ENCODE measurements at places on chromosomes 12 and 14.

GRCh38 chr14:93105362-93105761 lies 10.4 kb downstream of the ITPK1 start:
- no peak for DNase-seq

DNA sequence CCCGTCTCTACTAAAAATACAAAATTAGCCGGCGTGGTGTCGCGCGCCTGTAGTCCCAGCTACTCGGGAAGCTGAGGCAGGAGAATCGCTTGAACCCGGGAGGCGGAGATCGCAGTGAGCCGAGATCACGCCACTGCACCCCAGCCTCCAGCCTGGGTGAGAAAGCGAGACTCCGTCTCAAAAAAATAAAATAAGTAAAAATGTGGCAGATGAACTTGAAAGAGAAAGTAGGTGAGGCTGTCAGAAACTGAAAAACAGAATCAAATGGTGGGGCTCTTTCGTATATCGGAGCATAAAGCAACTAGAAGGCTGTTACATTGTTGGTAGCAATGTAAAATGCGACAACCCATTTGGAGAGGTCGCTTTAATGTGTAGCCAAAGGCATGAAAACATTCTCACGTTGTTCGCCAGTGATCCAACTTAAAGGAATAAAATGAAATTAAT lies 767 bp upstream of the CCNT1 start:
- DNase-seq, result no peak

DNA sequence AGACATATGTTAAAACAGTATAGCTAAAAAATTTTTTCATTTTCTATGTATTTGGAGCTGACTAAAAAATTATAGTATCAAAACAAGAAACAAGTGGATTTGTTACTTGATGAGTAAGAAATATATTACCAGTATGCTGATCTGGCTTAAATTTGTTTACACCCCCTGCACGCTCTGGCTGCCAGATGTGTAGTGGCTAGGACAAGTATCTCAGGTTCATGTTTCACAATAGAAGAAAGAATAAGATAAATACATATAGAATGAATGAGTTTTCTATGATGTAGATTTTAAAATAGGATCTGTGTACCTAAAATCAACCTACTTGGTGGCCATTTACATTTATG lies 13.1 kb downstream of the NAA30 start:
- no peak for DNase-seq

DNA sequence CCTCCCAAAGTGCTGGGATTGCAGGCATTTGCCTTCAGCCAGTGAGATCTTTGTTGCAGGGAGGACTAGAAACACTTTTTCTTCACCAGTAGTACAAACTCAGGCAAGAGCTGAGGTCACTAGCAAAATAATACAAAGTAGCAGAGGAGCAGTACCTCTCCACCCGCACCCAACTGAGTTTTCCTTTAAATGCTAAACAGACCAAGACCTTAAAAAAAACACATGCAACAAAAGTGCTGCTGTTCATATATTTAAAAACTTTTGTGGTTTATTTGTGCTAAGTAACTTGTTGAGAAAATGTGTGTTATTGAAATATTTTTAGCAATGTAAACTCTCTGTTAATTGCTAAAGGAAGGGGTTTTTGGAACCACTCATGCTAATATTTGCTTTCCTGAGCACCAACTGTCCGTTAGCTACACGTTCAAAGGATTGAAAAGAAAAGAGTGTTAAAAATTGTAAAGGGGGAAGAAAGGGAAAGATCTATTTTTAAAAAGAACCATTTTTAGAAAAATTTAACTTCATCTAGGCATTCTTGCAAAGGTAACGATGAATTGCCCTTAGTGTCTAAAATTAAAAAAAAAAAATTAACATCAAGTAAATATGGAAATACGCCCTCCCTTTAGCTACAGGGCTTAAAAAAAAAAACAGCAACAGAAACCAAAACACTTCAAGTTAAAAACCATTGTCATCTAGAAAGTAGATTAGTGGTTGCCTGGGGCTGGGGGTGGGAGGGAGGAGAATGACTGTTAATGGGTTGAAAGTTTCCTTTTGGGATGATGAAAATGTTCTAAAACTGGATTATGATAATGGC lies 114.0 kb upstream of the KRAS start:
- peak; percentile 22 for DNase-seq

DNA sequence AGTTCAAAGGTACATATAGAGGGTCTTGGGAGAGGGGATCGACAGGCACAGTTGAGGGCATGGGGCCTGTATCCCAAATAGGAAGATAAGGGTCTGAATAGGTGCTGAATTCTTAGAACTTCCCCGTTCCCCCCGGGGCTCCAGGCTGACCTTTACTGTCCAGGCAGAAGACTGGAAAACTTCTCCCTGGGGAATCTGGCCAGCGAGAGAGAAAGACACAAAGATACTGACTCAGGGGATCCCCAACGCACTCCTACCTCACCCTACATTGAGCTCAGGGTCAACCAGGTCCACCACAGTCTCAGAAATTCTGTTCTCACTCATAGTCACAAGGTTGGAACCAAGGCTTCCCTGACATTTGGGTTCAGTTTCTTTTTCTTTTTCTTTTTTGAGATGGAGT lies 46.2 kb downstream of the ACACB start:
- no peak for DNase-seq

- no peak for DNase-seq
Observed at GRCh38 chr12:131415781-131416180, 295.1 kb upstream of the SFSWAP start.

GRCh38 chr12:15584366-15585041 lies 204.7 kb downstream of the EPS8 start:
- no peak for DNase-seq

GRCh38 chr12:20305470-20305869 lies 62.9 kb upstream of the PDE3A start:
- DNase-seq, result no peak

DNA sequence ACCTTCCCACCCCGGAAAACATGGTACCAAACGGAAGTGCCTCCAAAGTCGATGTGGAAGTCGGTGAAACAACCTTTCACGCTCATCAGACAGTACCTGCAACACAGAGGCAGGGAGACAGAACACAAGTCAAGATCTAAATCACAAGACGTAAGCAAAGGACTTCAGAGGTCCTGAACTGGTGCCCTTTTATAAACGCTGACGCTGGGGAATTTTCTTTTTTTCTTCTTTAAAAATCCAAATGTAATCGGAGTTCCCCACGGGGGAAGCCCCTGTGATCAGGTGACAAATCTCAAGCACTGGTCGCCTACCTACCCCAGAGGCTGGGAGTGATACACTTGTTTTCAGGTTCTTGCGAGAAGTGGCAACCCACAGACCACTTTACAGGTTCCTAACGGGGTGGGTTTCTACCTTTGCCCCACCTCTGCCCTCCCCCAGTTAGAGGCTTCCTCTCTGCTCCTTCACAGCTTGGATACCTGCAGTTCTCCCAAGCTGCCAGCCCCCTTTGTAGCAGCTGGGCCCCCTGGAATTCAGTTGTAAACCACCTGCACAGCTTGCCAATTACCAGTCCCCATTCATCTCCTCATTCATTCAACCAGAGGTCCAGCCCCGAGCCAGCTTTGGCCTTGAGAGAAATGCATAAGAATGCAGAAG lies 46.2 kb downstream of the KDM2B start:
- no peak for DNase-seq

DNA sequence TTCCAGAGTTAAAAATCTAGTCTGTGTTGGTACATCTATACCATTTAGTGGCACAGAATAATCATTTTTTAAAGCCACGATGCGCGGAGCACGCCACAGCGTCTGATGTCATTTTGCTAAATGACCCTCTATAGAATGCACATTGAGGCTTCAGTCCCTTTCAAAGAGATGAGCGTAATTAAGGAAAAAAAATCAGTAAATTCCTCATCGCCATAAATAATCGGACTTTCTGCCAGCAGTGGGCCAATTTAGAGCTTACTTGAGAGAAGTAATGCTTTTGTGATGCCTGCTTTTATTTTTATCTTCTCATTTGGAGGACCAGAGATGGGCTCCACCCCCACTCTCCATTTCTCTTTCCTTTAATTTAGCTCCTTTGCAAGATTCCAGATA lies 4.0 kb downstream of the ASCL1 start:
- DNase-seq, result no peak

GRCh38 chr14:93032421-93032936 lies 83.2 kb downstream of the ITPK1 start:
- DNase-seq, result no peak

Measured in stimulated activated CD4-positive, alpha-beta T cell treated with anti-CD3 and anti-CD28 coated beads, Interleukin-1b, Interleukin-23, amount 100 ng/mL, for 1 hour (primary cell).